ENCODE measurements at places on chromosomes 5 and 9. TPM values are rescaled to one million over a fixed set of nuclear protein-coding genes. Genes with fewer than 3 reads are reported as not detected.
A peak's percentile ranks its signal among the peaks of the same experiment; 100 is the strongest.

DNA sequence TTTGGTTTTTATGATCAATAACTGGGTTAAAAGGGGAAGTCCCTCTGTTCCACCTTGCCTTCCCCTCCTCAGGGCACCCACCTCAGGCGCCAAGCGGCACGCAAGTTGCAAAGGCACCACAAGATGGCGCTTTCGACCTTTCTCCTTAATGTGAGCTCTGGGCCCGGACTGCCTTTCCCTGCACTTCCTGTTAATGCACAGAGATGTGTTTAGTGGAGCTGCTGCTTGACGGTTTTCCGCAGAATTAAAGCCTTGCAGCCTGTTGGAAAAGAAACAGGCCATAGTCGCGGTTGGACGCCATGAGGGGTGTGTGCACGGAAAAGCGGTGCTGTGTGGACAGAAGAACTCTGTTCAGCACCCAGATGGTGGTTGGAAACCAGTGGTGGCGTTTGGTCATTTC lies 17.9 kb downstream of the CXCL14 start:
- DNase-seq, result peak; percentile 84

DNA sequence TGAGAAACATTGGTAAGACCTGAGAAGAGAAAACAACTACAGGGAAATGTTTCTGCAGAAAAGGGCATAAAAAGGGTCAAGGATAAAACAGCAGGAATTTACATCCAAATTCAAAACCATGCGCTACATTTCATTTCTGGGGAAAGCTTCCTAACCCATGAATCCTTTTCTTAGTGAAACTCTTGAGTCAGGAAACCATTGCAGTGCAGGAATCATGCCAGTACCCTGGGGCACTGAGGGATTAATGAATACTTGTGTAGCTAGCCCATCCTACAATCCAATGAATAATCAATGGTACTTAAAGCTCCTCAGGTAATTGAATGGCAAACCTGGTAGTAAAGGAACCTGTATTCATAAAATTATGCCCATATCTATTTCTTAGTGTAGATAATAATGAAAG lies 580.5 kb downstream of the TLE1 start:
- no peak for DNase-seq

DNA sequence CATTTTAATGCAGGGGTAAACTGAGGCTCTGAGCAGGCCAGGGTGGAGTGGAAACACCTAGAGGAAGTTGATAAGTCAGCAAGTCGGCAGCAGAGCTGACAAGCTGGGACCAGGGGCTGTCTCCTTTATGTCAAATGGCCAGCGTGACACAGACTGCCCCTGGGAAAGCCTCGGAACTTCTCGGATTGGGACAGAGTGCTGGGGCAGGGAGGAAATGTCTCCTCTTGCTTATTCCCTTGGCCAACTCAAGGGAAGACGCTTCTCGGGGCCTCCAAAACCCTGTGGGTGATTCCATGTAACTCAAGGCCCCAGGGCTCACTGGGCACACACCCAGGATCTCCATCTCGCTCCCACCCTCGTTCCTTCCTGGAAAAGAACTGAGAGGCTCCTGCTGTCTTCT lies 25.4 kb upstream of the ANXA6 start:
- no peak for DNase-seq

- no peak for DNase-seq
Measured at GRCh38 chr5:83964271-83964670, 243.6 kb upstream of the HAPLN1 start.

GRCh38 chr9:138105123-138105415 lies 227.5 kb downstream of the CACNA1B start:
- no peak for DNase-seq

The RNF180 gene
- polyA plus RNA-seq, result 9.7 TPM

The C5orf63 gene
- 19.2 TPM for polyA plus RNA-seq

The HK3 gene
- 1.6 TPM for polyA plus RNA-seq

All from left lung (tissue), 14 donors.